ENCODE measurements at places on chromosomes 5 and 9.

- no peak for DNase-seq
Measured at GRCh38 chr9:83707518-83707767, 315 bp downstream of the UBQLN1 start.

DNA sequence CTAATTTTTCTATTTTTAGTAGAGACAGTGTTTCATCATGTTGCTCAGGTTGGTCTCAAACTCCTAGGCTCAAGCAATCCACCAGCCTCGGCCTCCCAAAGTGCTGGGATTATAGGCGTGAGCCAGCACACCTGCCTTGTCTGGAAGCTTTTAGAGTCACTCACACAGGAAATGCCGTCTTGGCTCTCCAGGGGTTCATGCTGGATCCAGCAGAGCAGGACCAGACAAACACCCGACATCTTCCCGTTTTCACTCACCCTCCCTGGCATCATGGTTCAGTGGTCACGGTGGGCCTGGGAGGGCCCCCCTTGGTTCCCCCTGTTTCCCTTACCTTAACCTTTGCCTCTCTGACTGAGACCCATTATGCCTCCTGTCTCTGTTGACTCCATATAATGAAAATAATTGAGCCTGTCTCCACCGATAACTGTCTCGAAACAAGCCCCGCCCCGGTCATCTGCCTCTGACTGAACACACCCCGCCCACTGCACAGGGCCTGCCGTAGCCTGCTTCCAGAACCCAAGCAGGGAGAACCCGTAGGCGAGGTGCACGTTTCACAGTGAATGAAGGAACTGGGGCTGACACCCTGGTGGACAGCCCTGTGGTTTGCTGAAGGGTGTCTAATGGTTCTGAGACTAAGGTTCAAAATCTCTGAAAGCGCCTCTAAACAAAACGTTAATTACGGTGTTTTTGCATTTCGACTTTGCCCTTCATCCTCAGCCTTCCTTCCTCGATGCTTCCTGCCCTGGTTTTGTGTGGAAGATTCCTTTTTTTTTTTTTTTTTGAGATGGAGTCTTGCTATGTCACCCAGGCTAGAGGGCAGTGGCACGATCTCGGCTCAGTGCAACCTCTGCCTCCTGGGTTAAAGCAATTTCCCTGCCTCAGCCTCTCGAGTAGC is 39.7 kb upstream of the SPRY4 start:
- peak; percentile 86 for DNase-seq

DNA sequence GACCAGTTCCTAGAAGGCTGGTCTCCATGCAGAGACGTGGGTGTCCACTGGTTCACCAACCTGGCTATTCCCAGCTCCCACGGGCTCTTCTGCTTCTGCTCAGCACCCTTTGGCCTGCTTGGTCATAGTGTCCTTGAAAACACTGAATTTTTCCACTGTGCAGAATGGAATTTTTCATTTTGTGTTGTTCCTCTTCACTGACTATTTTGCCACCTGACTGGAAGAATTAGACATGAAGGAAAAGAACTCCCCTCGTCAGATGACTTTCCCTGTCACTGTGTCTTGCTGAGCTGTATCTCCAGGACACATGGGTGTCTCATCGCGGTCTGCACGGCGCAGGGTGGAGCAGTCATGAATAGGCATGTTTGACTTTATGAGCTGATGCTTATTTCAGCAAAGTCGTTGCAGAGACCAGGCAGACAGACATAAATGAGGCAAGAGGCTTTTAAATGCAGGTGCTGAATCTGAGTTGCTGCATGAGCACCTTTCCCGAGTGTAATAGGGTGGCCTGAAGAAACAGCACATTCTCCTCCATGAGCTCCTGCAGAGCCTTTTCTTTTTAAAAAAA is 50.2 kb upstream of the SEMA4D start:
- no peak for DNase-seq

- DNase-seq = no peak
Measured at GRCh38 chr5:58940446-58940845, 357.6 kb downstream of the RAB3C start.

- no peak for DNase-seq
Measured at GRCh38 chr5:57445705-57446037, 36.9 kb downstream of the ACTBL2 start.

DNA sequence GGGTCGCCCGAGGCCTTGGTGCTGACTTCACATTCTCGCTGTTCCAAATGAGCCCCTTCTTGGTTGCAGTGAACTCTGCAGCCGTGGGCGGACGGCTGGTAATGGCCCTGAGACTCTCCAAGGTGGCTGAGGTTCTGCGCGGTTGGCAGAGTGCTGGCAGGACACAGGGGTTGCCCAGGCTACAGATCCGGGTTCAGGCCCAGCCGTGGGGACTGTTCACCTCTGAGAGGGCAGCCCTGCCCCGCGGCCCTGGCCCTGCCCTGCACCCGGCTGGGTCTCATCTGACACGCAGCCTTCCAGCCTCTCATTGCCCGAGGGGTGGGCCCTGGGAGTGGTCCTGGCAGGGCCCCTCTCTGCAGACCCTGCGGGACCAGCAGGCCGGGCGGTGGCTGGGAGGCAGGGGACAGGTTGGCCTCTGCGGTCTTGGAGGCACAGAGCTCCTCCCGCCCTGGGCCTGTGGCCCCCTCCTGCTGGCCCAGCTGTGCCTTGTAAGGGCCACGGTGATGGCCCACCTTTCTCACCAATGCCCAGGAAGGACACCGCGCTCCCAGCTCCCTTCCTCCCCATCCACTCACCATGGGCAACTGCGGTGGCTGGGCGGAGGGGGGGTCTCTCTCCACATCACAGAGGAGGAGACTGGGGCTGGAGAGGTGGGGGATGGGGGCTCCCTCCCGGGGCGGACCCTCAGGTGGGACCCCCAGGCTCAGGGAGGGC is 51.6 kb downstream of the AHRR start:
- DNase-seq = no peak

- no peak for DNase-seq
Measured at GRCh38 chr5:74679966-74680365, 5.1 kb upstream of the HEXB start.

DNA sequence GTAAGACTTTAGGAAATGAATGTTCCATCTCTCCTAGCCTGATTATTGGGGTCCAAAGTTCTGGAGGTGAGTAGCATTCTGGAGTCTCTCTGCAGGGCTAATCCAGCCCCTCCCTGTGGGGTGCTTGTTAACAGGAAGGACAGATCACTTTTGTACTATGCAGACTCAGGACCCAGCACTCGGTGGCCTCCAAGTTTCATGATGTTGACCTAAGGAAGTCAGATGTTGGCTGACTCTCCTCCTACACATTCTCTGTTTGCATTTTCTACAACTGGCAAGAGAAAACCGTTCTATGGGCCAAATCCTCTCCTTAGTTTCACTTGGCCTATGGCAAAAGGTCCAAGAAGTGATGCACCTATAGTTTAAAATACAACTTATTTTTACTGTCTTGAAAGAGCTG is 5.5 kb upstream of the PDE8B start:
- DNase-seq = no peak

- DNase-seq = peak; percentile 28
Measured at GRCh38 chr5:74396913-74397622, 243.5 kb downstream of the ENC1 start.

DNA sequence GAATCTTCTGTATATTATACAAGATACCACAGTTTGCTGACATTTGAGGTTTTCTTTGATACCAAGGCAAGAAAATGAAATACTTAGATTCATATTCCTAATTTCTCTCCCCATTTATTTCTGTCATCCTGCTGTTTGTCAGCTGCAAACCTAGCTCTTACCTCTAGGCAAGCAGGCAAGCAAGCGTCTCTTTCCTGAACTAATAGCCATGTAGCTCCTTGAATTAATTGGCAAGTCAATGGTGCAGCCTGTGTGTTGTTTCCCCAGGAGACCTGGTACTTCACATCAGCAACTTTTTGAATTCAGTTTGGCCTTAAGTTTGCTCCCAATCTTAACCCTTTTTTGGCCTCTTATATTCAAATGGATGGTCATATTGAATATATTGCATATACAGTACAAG is 573.6 kb upstream of the ARRDC3 start:
- DNase-seq = no peak

- no peak for DNase-seq
Measured at GRCh38 chr5:147169901-147170300, 64.9 kb upstream of the STK32A start.

DNA sequence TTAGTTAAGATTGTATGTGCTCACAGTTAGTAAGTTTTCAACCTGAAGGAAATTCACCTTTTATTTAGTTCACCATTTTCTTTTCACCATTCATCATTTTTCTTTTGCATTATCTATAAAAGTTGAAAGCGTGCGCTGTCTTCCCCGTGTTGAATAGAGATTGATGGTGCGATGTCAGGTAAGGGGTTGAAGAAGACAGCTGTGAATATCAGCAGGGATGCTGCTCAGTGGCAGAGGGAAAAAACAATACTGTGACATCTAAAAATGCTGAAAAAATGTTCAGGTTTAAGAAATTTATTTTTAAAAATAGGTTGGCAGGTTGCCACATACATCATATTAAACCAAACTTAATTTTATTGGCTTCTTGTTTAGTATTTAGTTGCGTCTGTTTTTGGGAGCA is 815.0 kb downstream of the DTWD2 start:
- no peak for DNase-seq

DNA sequence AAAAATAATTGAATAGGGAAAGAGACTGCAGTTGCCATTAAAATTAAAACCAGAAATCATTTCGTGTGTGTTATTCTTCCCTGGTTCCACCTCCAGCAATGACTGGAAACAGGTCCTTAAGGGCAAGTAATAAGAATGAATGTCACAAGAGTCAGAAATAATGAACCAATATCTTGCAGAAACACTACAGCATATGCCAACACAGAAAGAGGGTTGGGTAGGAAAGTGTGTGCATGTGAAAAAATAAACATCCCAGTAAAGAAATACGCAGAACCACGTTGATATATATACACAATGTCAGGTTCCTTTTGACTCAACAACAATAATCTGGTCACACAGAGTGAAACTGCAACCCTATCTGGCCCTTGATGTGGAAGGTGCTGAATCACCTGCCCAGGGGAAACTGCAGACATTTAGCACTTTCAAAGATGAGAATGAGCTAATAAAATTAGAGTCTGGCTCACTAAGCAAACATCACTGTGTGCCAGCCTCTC is 15.0 kb downstream of the HMHB1 start:
- no peak for DNase-seq

DNA sequence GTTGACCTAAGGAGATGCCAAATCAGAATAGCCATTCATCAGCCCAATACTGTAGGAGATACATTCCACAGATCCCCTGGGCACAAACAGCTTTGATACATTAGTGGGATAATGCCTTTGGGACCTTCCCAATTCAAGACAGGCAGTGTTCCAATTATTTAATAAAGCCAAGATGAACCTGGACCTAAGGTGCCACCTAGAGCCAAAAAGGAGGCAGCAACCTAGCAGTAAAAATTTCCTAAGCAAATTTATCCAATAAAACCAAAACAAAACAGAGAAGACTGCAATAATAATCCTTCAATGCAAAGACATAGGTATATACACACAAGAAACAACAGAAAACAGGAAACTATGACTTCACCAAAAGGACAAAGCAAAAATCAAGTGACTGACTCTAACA is 253.0 kb downstream of the HINT1 start:
- DNase-seq = no peak

GRCh38 chr5:131302506-131302905 is 38.7 kb downstream of the CDC42SE2 start:
- DNase-seq = no peak

DNA sequence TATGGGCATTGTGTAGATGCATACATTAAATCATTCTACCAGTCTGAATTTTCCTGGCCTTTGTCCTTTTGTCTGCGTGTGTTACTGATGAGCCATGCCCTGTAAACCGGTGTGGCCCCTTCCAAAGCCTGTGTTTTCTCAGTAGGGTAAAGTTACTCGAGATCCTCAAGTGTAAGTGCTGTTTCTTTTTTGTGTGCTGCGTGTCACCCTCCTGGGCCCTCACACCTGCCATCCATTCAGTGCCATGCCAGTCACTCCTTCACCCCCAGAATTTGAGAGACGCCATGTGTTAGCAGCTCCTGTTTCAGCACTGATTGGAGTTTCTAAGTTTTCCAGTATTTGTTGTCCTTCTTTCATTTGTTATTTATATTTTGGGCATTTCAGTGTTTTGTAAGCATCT is 288.2 kb downstream of the FANCC start:
- DNase-seq = no peak

GRCh38 chr5:137515238-137515637 is 16.1 kb upstream of the SPOCK1 start:
- no peak for DNase-seq

- DNase-seq = no peak
Measured at GRCh38 chr5:121430538-121430937, 421.1 kb upstream of the FTMT start.

- no peak for DNase-seq
Measured at GRCh38 chr5:11357928-11358327, 546.3 kb downstream of the CTNND2 start.

DNA sequence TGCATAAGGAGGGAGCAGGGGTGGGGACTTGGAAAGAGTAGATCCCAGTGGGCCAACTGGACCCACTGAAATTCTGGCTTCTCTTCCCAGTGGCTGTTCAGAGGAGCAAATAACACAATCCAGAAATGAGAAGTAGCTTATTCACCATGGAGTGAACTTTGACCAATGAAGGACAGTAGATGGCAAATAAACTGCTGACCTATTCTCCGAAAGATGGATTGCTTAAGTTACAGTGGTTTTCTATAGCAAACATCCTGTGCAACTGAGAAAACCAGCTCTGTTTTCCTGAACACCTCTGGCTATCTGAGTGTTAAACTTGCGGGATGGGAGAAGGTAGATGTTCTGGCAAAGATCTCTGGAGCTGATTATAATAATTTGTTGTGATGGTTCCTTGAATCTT is 325.1 kb downstream of the SPATA31D1 start:
- DNase-seq = no peak

GRCh38 chr5:171598641-171599152 is 179.2 kb downstream of the FGF18 start:
- no peak for DNase-seq

GRCh38 chr5:133848341-133848811 is 120.0 kb downstream of the C5orf15 start:
- DNase-seq = peak; percentile 69

DNA sequence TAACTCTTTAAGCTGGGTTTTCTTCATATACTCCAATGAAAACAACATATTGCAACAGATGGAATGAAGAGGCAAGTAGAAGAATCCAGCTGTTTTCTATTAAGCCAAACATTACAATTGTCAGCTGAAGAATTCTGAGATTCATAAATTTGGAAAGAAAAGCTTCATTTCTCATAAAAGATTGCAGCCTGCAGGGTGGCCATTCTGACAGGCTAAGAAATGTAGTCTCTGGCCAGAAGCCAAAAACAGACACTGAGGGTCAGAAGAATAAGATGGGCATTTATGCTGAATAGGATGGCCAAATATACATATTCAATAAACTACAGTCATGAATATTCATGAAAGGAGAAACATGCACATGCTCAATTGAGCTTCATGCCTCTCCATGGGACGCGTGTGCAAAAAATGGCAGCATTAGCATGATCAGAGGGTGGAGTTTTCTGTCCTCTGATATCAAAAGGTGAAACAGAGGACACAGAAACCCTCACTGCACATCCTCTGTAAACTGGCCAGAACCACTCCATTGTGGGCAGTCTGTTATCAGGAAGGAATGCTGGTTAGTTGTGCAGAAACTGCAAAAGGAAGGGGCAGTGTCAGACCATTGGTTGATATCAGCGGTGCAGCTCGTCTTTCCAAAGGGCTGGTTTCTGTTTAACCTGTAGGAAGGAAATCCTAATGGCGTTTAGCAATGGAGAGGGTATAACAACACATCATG is 50.2 kb downstream of the FXN start:
- DNase-seq = peak; percentile 11

GRCh38 chr5:74400067-74400466 is 240.5 kb downstream of the ENC1 start:
- DNase-seq = no peak

GRCh38 chr9:136312436-136312835 is 8.5 kb upstream of the CCDC187 start:
- DNase-seq = peak; percentile 64
